ENCODE measurements at places on chromosomes 3 and 15.
A peak's percentile ranks its signal among the peaks of the same experiment; 100 is the strongest.

- peak; percentile 26 for DNase-seq
Measured at GRCh38 chr3:150300388-150300787, 107.7 kb upstream of the TSC22D2 start.

- DNase-seq: peak; percentile 90
Measured at GRCh38 chr3:11600501-11601282, 43.0 kb downstream of the VGLL4 start.

GRCh38 chr15:25900901-25901300 is 37.8 kb upstream of the ATP10A start:
- peak; percentile 33 for DNase-seq

GRCh38 chr15:38048001-38048455 is 113.6 kb downstream of the TMCO5A start:
- DNase-seq: no peak

- no peak for DNase-seq
Measured at GRCh38 chr15:70400766-70401541, 303.2 kb upstream of the TLE3 start.

DNA sequence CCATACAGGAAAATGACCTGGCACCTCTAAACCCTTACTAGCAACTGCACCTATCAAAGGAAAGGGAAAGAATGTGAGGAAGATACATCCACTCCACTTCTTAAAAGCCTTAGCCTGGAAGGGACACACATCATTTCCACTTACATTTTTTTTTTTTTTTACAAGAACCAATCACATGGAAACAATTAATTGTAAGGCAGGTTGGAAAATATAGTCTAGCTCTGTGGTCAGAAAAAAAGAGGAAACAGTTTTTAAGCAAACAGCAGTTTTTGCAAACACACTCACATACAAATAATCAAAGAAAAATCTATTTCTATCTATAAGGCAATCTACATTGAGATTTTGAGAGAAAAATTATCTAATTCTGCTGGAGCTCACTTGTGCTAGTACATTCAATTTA is 98.9 kb upstream of the SPRED1 start:
- no peak for DNase-seq

- DNase-seq: no peak
Measured at GRCh38 chr3:164306042-164306441, 772.3 kb downstream of the SI start.

GRCh38 chr15:101528108-101528916 is 38.8 kb upstream of the PCSK6 start:
- no peak for DNase-seq

DNA sequence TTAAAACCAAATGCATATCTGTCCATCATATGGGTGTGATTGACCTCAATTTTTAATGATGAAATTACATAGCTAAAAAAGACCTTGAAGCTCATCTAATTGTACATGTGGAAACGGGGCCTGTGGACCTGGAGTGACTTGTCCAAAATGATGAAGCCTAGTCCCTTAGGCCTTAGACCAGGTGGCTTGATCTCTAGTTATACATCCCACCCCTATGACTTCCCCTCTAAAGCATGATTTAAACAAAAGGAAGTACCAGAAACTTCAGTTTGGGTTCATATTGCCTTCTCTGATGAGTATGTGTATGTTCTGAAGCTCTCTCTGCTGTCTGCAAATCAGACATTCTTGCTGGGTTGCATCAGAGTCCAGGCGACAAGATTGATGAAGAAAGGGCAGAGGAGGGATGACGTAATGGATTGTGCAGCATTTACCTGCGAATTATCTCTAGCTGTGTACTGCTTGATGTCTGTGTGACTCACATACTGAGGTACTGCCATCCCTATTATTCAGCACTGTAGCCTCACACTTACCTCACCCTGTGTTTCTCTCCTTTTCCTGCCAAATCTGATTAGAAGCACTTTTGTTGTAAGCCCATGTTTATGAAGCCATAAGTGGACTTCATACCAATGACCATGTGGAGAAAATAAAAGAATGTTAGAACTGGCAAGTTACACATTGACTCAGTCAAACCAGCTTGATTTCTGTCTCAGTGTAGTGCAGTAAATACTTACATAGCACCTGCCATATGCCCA is 111.5 kb downstream of the FILIP1L start:
- peak; percentile 92 for DNase-seq
